ENCODE measurements at places on chromosomes 5 and 9. TPM values are rescaled to one million over a fixed set of nuclear protein-coding genes. Genes with fewer than 3 reads are reported as not detected.

SPINK1 gene
- 0.58 TPM for total RNA-seq

F12 gene
- total RNA-seq: not detected

MEIKIN gene
- total RNA-seq: not detected

HAUS6 gene
- 5.9 TPM for total RNA-seq

All from heart left ventricle (tissue), 16 donors.